ENCODE measurements at places on chromosomes 2 and 18. TPM values are rescaled to one million over a fixed set of nuclear protein-coding genes. Genes with fewer than 3 reads are reported as not detected.

Gene DUSP2
- 74.9 TPM for total RNA-seq

Gene SLC5A7
- total RNA-seq, result not detected

Gene MEP1B
- total RNA-seq, result not detected

Gene GPR75
- total RNA-seq, result 5.8 TPM

Gene ADGRF3
- 0.47 TPM for total RNA-seq

Gene UGT1A4
- not detected for total RNA-seq

Gene HTR2B
- not detected for total RNA-seq

Gene EML6
- 47.2 TPM for total RNA-seq

Gene LRRC30
- not detected for total RNA-seq

Gene ZNF407
- total RNA-seq, result 37.9 TPM

Gene UPP2
- not detected for total RNA-seq

Gene GAL3ST2
- total RNA-seq, result not detected

Gene FHOD3
- total RNA-seq, result not detected

Gene RIT2
- not detected for total RNA-seq

Gene AKAIN1
- not detected for total RNA-seq

Gene GKN1
- not detected for total RNA-seq

Gene FBXO48
- 3.2 TPM for total RNA-seq

Gene TIMM21
- total RNA-seq, result 25.0 TPM

Gene SP140
- total RNA-seq, result 424 TPM

Measured in B cell (primary cell).